ENCODE measurements at places on chromosomes 2 and 18.

DNA sequence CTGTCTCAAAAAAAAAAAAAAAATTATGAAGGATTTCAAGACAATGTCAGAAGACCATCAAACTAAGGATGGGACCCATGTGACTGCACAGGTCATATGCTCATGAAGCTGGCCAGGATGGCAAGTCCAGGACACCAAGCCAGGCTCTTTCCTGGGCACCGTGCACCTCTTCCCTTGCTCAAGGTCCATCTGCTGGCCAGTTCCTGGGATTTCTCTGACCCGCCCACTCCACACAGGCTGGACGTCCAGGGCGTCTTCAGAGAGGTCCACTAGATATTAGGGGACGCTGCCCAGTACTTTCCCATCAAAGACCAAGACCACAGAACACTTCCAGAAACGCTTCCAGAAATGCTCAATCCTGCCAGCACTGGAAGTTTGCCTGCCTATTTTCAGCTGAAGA, 14.3 kb downstream of the TEX44 start:
- no peak for DNase-seq

DNA sequence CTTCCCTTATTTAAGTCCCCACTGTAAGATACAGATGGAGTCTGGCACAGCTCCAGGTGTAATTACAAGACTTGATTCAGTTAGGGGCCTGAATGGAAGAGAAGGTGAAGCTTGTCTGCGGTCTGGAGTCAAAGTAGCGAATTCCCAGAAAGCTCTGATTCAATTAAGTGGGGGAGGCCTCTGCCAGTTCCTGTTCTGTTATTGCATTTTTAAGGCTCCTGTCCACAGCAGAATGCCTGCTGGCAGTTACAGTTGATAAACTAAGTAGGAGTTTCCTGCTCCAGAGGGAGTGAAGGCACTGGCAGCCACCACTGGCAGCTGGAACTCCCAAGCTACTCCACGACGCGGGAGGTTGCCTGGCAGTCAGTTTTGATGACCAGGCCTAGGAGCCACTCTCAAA, 181.1 kb downstream of the SOCS6 start:
- DNase-seq, result no peak

GRCh38 chr2:105631922-105632321, 112.8 kb upstream of the NCK2 start:
- no peak for DNase-seq

GRCh38 chr2:190527214-190527613, 7.3 kb downstream of the NEMP2 start:
- DNase-seq, result no peak

DNA sequence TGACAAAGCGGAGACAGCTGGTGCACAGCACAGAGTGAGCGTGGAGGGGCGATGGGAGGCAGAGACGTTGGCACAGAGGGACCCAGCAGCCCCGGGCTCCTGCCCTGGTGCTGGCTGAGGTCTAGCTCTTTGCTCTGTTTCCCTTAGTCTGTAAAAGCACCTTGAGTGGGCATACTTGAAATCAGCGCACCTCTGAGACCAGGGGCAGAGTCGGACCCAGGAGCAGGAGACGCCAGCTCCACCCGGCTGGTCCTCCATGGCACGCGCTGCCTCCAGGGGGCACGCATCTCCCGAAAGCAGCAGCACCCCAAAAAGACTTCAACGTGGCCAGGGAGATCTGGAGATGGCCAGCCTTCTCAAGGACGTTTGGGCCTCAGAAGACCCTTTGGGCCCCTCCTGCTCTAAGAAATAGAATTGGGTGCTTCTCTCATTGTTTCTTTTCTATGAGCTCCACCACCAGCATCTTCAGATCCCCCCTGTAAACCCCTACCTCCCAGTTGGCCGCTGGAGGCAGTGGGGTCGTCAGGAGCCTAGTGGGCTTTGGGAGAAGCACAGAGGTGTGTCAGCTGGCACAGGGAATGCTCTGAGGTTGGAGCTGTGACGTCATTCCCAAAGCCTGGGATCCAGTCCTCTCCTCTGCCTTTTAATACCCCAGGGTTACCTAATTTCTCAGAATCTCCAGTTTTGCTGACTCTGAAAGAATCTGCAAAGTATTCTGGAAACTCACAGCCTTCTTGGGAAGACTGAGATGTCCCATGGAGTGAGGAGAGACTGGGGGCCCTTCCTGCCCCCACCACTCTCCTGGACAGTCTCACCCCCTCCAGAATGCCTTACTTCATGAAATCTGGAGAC, 58.9 kb downstream of the CIB4 start:
- DNase-seq, result no peak

DNA sequence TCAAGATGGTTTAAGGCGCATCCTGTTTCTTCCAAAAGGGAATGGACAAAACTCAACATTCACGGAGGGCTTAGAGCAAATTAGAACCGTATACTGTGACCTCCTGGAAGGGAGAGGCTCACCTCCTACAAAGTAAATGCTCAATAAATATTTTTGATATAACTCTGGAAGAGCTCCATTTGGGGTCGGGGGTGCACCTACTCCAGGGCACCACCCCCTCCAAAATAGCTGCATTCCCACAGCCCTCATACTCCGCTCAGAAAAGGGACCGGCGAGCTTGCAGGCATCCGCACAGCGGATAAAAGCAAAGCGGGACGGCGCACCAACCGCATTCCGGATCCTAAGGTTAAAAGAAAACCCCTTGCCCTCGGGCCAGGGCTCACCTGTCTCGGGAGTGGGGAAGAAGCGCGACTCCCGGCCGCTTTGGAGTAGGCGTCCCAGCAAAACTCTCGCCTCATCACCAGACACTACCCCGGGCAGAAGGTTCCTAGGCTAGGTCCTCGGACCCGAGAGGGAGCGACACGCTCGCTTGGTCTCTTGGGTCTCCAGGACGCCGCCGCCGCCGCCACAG, 378 bp downstream of the WDPCP start:
- no peak for DNase-seq

DNA sequence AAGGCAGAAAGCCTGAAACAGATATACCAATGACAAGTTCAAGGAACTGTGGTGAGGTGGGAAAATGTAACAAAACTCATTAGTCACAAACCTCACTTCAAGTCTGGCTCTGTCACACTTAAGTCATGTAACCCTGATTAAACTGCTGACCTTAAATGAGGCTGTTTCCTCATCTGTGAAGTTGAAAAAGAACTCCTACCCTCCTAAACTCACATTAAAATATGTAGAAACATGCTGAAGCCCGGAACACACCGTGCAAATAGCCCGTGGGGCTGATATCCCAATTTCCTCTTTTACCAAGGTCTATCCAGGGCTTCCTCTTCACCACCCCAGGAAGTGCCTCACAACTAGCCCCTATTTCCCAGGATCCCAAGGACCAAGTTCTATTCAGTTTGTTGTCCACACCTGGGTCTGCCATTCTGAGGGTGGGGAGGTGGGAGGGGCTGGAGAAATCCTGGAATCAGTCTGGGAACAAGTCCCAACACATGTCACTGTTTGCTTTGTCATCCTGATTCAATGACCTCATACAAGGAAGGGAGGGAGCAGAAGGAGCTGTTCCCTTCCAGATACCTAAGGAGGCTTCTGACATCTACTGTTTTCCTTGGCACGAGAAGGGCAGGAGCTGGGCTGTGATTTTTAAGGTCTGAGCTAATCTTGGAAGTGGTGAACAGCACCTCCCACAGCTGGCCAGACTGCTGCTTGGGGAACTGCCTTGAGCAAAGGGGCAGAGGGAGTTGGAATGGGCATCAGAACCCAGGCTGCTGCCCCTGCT, 42.3 kb downstream of the SLC4A1AP start:
- no peak for DNase-seq

GRCh38 chr2:134689315-134689714, 29.5 kb downstream of the TMEM163 start:
- no peak for DNase-seq

- no peak for DNase-seq
These were observed 59.1 kb downstream of the MAP3K20 start for GRCh38 chr2:173134703-173135102.

DNA sequence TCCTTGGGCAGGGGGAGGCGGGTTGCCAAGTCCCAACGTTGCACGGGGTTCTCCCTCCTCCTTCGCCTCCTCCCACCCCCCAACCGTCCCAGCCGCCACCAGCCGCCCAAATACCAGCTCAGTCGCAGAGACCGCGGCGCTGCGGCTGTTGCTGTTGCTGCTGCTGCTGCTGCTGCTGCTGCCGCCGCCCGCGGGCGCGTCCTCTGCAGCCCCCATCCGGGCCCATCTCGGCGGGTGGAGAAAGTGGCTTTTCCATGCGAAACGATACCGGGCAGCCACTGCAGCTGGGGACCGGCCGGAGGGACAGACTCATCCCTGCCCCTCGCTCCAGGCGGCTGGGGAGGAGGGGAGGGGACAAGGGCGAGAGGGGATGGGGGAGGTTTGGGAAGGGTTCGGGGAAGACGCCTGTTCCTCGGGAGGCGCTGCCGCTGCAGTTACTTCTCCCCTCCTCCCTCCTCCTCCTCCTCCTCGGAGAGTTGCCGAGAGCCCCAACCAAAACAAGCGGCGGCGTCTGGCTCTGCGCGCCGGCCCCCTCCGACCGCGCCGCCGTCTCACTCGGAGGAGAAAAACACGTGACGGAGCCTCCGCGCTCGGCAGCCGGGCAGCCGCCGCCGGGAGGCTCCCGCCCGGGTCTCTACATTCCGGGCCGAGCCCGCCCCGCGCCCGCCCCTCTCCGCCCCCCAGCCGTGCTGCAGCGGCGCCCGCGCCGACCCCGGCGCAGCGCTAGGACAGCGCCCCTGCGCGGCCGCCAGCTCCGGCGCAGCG, at the start of gene IRS1:
Gene IRS1 (minus strand): TSS at position 610 of the 765 bp plus-strand sequence. CDS start 1,082 bp downstream, outside the sequence.
- DNase-seq, result peak; percentile 41

GRCh38 chr2:60780721-60781120, 24.7 kb downstream of the PAPOLG start:
- no peak for DNase-seq

- DNase-seq, result no peak
These were observed 96.7 kb downstream of the ASB1 start for GRCh38 chr2:238523158-238524110.

- DNase-seq, result no peak
These were observed 26.2 kb downstream of the CYRIA start for GRCh38 chr2:16639431-16639830.

GRCh38 chr18:77899972-77900754, 650.5 kb downstream of the GALR1 start:
- DNase-seq, result peak; percentile 24

GRCh38 chr2:43224131-43224570, 2.3 kb downstream of the ZFP36L2 start:
- peak; percentile 73 for DNase-seq

DNA sequence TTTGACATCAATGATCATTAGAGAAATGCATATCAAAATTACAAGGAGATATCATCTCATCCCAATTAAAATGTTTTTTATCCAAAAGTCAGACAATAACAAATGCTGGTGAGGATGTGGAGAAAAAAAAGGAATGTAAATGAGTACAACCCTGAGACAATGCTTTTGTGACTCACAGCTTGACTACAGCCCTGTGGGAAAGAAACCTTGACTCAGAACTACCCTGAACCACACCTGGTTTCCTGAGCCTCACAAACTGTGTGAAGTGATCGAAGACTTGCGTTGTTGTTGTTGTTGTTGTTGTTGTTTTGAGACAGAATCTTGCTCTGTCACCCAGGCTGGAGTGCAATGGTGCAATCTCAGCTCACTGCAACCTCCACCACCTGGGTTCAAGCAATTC, 266.6 kb upstream of the MYT1L start:
- DNase-seq, result no peak

- no peak for DNase-seq
These were observed 414.7 kb upstream of the SPRED2 start for GRCh38 chr2:65846989-65847678.

DNA sequence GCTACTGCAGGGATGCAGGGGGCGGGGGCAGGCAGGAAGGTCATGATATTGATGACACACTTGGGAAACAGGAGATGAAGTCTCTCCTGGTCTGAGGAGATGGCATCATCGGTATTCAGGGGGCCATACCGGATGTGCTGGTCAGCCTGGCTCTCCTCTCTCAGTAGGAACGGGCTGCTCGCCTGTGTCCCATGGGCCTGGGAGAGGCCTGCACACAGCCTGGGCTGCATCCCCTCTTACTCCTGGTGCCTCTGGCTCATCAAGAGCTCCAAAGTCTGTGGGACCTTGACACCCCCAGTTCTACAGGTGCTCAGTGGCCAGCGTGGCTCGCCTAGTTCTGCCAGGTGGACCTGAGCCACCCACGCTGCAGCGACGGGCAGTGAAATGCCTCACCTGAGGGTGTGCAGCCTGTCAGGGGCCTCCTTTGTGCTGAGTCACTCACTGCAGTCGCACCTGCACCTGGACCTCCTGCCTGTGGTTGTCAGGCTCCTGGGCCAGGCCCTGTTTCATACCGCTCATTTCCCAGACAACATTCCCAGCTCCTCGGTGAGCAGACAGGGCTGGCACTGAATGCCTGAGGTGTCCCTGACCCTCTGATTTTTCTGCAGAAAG, 18.6 kb upstream of the CNDP1 start:
- no peak for DNase-seq

DNA sequence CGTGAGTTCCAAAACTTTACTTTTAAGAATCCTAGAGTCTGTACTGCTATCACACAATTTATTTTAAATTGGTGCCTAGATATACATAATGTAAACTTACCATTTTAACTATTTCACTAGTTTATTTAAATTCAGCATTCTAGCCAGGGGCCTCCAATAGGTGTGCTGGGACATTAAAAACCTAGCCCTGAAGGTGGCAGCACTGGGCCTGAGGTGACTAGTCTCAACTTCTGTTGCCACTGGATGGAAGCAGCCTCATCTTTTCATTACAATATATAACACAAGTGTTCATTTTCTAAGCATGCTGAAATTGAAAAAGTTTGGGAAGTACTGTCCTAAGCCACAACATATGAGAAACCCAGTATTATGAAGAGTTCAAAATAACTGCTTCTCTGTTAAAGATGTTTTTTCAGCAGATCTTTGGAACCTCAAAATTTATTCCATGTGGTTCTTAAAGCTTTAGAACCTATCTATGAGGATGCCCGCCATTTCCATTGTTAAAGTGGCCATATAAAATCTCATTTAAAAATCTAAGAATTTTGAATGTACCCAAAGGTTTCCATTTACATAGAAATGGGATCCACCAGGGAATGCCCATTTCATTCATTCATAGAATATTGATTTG, 2.9 kb upstream of the RBBP8 start:
- DNase-seq, result peak; percentile 75

DNA sequence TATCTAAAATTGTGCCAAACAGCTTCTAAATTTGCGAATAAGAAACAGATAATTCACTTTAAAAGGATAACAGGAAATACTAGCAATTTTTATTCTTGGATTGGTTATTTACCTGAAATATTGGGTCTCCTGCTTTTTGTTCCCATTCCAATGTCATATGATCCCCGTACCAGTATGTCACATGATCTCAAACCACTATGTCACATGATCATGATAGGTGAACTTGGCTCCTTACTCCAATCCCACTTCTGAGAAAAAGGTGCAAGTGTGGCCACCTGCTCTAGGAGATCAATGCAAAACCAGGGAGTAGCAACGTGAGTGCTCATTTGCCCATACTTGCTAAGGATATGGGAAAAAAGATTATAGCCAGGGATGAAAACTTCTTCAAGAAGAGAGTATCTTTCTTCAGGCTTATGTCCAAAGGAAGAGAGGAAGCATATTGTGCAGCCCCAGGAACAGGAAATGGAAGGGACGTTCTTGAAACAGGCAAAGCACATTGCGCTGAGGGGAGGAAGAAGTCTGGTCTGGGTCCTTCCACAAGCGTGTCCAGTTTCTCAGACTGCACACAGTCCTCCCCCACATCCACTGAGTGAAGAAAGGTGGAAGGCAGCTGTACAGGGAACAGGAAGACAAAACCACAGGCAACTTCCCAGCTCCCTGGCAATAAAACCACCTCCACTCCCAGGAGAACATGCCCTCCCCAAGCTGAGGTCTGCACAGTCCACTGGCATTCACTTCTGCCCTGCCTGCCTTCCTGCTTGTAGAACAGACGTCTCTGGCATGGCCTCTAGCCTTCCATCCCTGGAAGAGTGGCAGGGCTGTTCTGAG, at the start of gene LYG2:
Gene LYG2 (minus strand): TSS at position 176 of the 828 bp plus-strand sequence. CDS start 1,406 bp downstream, outside the sequence.
- DNase-seq, result no peak

Measured in activated CD4-positive, alpha-beta T cell treated with anti-CD3 and anti-CD28 coated beads for 4 hours (primary cell).